ENCODE measurements at places on chromosomes 2 and 18. TPM values are rescaled to one million over a fixed set of nuclear protein-coding genes. Genes with fewer than 3 reads are reported as not detected.

CRIM1 gene
- 150 TPM for total RNA-seq

UPP2 gene
- total RNA-seq = 0.35 TPM

CREG2 gene
- total RNA-seq = 0.04 TPM

PHLPP1 gene
- total RNA-seq = 16.7 TPM

- ATAC-seq = no peak
Observed at GRCh38 chr2:189037518-189037917, 63.3 kb downstream of the COL3A1 start.

DNA sequence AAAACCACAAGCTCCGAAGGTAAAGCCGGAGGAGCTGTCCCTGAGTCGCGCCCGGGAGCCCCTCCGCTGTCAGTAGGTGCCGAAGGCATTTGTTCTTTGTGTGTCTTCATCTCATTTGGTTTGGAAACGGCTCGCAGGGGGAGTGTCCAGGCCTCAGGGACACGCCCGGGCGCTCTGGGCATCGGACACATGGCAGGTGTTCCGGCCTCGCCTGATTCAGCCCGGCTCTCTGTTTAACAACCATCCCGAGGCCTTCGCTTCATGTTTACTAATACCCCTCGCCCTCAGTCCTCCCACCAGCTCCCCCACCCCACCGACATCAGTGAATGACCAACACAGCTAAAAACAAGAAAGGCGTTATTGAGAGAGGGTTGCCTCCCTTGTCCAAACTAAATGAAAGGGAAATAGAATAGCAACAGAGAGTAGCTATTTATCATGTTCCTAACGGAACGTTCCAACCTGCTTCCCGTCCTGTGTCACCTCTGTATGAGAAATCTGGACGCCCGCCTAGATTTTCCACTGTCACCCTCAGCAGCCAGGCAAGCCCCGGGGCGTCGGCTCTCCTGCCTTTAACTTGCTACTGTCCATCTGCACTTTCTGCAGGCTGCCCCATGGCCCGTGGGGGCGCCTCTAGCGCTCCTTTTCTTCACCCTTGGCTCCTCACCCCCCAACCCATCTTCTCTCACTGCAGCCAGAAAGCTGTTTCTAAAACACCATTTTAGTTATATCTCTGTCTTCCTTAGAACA is 73.9 kb downstream of the MYCN start:
- ATAC-seq = no peak

DNA sequence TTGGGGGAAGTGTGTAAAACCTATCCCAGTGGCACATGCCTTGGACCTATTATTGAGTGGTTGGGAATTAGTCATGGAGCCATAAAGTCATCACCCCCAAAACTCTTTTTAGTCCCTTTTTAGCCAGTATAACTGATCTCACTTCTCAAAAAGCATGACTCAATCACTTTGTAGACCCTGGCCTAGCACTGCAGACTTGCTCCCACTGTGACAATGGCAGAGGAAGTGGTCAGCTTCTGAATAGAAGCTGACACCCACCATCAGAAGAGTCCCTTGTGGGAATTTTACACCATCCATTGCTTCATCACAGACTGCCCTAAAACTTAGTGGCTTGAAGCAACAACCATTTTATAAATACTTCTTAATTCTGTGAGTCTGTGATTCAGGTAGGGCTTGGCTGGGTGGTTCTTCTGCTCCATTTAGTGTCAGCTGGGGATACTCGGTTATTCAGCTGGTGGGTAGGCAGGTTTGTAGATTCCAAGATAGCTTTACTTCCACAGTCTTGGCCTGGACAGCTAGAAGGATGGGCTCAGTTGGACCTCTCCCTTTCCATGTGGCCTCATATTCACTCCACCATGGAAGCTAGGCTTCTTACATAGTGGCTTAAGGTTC is 10.8 kb upstream of the ITGA6 start:
- no peak for ATAC-seq

DNA sequence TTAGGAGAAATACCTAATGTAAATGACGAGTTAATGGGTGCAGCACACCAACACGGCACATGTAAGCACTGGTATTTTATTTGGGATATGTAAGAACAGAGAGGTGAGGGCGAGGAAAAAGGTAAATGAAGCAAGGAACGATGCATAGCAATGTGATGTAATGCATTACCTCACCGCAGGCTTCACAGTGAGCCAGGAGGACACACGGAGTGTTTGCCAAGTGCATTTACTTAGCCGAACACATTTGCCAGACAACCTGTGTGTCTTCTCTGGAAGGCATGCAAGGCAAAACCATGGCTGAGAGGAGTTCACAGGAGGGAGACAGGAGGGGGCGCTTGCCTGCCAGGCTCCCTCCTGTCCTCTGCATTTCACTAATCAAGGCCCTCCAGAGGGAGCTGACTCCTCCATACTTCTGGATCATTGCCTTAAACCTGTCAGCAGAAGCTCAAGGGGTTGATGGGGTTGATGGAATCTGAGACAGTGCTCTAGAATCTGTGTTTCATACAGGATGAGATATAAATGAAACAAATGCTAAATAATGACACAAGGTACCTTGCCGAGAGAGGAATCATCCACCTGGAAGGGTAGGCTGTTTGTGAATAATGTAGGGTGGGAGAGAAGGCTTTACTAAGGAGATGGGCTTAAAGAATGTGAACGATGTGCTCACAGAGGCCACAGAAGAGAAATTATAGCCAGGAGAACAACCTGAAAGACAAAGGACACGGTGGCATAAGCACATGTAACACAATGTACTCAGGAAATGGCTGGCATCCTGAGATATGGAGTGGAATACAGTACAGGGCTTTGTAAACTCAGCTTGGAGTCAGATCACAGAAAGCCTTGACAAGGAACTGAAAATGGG is 9.1 kb upstream of the TPRKB start:
- no peak for ATAC-seq

GRCh38 chr2:230878599-230879188 is 14.0 kb downstream of the ITM2C start:
- no peak for ATAC-seq

DNA sequence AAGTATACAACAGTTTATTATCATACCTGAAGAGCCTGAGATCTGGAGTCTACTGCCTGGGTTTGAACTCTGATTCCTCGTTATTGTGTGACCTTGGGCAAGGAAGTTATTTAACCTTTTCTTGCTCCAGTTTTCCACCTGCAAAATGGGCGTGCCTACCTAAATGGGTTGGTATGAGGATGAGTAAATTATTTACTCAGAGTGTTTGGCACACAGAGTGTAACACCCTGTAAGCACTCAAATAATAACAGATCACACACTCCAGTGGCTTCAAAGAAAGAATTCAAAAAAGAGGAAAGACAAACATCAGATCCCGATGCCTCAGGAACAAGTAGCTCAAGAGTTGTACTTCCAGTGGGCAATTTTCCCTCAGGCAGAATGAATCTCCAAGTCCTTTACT is 2.4 kb downstream of the SRD5A2 start:
- ATAC-seq = no peak

GRCh38 chr18:64116571-64117175 is 32.2 kb downstream of the LINC00305 start:
- ATAC-seq = no peak

GRCh38 chr2:106159866-106160785 is 34.0 kb downstream of the UXS1 start:
- no peak for ATAC-seq
